Esophagus mucosa (tissue), 1 donor: ENCODE measurements at places on chromosomes 1 and 21. TPM values are rescaled to one million over a fixed set of nuclear protein-coding genes. Genes with fewer than 3 reads are reported as not detected.

Gene DDAH1
- 11.4 TPM for total RNA-seq

Gene SLC45A1
- total RNA-seq = 0.20 TPM

Gene TPTE
- total RNA-seq = not detected

Gene SYCP1
- total RNA-seq = not detected

Gene KIAA0040
- total RNA-seq = 6.3 TPM

Gene FAM177B
- total RNA-seq = 0.64 TPM

Gene FABP3
- total RNA-seq = 0.36 TPM

Gene ASAP3
- total RNA-seq = 31.5 TPM

Gene RGSL1
- not detected for total RNA-seq

Gene ITGB2
- 7.1 TPM for total RNA-seq
